ENCODE measurements at places on chromosomes 11 and 22. TPM values are rescaled to one million over a fixed set of nuclear protein-coding genes. Genes with fewer than 3 reads are reported as not detected.

- no peak overlapping the region for H3K27ac ChIP-seq
- H3K4me3 ChIP-seq, result no peak overlapping the region
- peaks cover 12% of the 10 kb centered on the region for H3K4me1 ChIP-seq
- peak; percentile 18 for DNase-seq
- no peaks in the 10 kb centered on the region for H3K36me3 ChIP-seq
- H3K27me3 ChIP-seq, result peaks cover 35% of the 10 kb centered on the region
Measured at GRCh38 chr11:118156531-118157185, 4.0 kb upstream of the SCN4B start.

GRCh38 chr11:20038412-20038811 lies 121.9 kb downstream of the DBX1 start:
- no peaks in the 10 kb centered on the region for H3K27me3 ChIP-seq
- H3K4me1 ChIP-seq, result no peaks in the 10 kb centered on the region
- no peak for DNase-seq

- no peak for DNase-seq
- H3K27me3 ChIP-seq, result no peaks in the 10 kb centered on the region
- no peak overlapping the region for H3K27ac ChIP-seq
- no peak overlapping the region for H3K4me3 ChIP-seq
Measured at GRCh38 chr22:46742576-46743221, 4.6 kb upstream of the CERK start.

OR51B5 gene
- not detected for total RNA-seq

GRCh38 chr11:120054016-120054752 lies 83.7 kb downstream of the TRIM29 start:
- no peak for DNase-seq
- no peak overlapping the region for H3K4me3 ChIP-seq
- no peak overlapping the region for H3K27ac ChIP-seq
- peaks cover 2% of the 10 kb centered on the region for H3K27me3 ChIP-seq

Measured in CD4-positive, CD25-positive, alpha-beta regulatory T cell (primary cell).